ENCODE measurements at places on chromosomes 4 and X. TPM values are rescaled to one million over a fixed set of nuclear protein-coding genes. Genes with fewer than 3 reads are reported as not detected.

DNA sequence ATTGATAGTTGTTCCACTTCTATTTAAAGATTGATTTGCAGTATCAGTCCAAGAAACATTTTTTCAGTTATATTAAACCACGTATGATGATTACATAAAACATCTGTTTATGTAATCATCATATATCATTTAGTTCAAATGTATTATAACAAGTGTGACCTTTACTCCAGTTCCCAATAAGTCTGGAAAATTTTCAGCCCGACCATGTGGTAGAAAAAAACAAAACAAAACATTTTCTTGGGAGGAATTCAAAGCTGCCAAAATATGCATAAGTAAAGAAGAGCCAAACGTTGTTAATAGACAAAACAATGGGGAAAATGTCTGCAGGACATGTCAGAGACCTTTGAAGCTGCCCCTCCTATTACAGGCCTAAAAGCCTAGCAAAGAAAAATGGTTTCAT, 709.1 kb downstream of the FAT4 start:
- DNase-seq, result no peak

CWH43 gene
- polyA plus RNA-seq, result not detected

DNA sequence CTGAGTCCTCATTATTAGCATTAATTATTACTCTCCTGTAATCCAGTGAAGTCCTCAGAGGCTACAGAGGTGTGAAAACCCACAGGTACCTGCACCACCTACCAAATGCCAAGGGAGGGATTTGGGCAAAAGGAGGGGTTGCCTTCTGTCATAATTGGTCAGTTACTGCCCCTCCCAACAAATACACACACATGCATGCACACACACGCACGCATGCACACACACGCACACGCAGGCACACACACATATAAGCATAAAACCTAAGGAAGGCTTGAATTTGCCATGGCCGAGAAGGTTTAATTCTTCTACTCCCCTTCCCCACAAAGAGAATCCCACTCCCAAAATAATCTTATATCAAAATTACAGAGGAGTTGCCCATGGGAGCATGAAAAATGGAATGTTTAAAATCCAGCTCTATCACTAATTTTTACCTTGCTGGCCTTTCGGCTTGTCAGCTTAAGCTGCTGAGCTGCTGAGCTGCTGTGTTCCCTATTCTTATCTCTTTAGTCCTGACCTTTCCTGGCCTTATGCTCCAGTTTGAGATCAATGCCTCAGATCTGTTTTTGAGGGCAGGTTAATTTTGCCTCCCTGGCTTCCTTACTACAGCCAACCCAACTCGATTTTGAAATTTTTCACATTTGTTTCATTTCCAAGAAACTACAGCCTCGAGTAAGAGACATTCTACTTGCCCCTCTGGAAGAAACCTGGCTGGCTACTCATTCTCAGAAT, 95.0 kb downstream of the CAMK2D start:
- no peak for DNase-seq

- no peak for DNase-seq
Observed at GRCh38 chr4:41741354-41741753, 7.2 kb downstream of the PHOX2B start.

GPC3 gene
- polyA plus RNA-seq, result 0.80 TPM

- DNase-seq, result no peak
Observed at GRCh38 chr4:84495118-84495793, 3.8 kb downstream of the NKX6-1 start.

GRCh38 chrX:106331606-106332005, 163.5 kb downstream of the PWWP3B start:
- no peak for DNase-seq

- no peak for DNase-seq
Observed at GRCh38 chr4:99655308-99656081, 2.1 kb downstream of the C4orf54 start.

DNA sequence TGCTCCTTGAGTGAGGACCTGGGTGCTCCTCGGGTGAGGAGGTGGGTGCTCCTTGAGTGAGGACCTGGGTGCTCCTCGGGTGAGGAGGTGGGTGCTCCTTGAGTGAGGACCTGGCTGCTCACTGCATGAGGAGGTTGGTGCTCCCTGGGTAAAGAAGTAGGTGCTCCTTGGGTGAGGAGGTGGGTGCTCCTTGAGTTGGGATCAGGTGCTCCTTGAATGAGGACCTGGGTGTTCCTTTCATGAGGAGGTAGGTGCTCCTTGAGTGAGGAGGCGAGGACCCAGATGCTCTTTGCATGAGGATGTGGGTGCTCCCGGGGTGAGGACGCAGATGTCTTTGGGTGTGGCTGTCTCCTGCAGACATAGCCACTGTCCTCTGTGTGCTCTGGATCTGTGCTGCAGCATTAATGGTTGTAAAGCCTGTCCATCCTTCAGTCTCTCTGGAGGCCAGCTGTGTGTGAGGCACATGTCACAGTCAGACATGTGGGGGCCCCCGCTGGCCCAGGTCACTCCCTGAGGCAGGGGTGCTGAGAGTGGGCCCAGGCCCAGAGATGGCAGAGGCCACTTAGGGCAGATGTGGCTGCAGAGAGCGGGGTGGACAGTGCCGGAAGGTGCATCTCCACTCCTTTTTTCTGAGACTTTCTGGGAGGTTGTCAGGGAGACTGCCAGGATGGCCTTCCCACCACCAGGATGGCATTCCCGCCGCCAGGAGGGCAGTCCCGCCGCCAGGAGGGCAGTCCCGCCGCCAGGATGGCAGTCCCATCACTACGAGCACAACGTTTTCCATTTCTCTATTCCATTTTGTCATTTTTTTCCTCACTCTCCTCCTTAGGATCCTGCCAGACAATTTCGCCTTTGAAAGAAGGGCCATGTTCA, 101.8 kb downstream of the HMX1 start:
- DNase-seq, result peak; percentile 9

DNA sequence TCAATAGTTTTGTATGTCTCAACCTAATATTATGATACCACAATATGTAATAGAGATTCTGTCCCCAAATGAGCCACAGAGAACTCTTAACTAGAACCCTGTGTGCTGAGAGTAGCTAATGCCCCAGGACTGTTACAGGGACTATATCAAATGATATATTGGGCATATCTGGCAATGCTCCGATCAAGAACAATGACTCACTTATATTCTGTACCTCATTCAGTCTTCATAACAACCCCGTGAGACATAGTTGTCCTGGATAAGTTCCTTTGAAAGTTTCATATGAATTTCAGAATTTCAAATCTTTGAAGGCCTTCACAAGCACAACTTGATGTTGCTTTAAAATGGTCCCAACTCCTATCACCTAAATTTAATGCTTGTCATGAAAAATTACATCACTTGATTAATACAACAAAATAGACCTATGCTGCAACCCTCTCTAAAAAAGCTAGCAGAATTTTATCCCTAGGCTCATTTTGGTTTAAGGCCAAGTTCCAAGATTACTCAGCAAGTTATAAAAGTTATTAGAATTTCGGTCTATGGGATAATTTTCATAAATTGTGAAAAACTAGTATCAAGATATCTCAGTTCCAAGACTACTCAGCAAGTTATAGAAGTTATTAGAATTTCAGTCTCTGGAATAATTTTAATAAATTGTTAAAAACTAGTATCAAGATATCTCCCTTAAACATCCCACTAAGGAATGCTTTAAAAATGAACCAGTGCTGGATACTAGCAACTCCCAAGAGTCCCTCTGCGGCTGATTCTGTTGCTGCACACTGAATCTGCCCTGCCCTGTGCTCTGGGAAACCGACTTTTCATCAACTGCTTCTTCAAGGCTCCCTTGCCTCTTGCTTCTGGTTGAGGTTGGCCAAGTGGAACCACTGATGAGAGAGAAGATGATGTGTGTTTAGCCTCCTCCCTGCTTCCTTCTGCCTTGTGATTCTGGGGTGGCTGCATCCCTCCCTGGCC, 6.0 kb upstream of the ANXA3 start:
- DNase-seq, result no peak

- no peak for DNase-seq
Observed at GRCh38 chr4:115042496-115042895, 70.9 kb downstream of the NDST4 start.

MAGEA11 gene
- polyA plus RNA-seq, result not detected

DNA sequence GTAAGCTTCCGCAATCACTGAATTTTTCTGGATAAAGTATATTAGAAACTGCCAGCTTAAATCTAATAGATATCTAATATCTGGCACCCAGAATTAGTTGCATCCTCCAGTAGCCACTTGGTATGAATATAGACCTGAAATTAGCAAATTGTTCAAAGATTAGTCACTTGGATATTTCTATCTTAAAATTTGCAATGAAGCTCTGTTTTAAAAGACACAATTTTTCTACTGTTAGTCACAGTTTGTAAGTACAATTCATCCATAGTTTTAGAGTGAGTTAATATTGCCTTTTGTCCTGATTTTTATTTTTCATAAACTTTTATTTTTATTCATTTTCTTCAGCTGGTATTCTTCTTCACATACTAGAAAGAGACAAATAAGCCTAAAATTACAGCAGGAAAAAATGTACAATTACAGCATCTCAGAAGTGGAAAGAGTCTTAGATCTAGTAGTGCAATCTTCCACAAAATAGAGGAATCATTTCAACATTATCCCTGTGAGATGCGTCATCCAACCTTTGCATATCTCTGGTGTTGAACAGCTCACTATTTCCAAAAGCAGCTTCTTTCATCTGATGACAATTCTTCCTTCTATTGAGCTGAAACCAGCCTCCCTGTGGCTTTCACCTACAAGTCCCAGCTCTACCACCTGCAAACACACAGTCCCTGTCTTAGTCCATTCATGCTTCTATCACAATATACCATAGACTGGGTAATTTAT, 190.0 kb upstream of the AR start:
- DNase-seq, result no peak

MAGEB1 gene
- polyA plus RNA-seq, result not detected

GRCh38 chr4:16090096-16090705, 6.4 kb upstream of the PROM1 start:
- DNase-seq, result no peak

FGF2 gene
- 1.3 TPM for polyA plus RNA-seq

DNA sequence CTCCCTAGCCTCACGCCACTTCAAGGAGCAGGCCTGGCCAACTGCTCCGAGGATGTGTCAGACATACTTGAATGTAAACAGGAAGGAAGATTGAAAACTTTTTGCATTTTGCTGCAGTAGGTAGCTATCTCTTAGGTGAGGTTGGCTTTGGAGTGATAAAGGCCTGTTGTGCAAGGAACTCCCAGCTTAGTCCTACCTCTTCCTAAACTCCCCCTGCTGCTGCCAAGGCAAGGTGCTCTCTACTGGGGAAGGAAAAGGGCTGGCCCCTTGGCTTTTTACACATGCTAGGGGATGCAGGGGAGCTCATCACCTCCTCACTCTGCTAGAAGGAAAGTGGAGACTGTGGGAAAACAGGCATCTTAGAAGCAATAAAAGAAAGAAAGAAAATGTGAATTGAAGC, 10.7 kb upstream of the BRS3 start:
- DNase-seq, result no peak

EDA gene
- polyA plus RNA-seq, result 0.66 TPM

GRCh38 chr4:109559625-109559982, 442 bp upstream of the MCUB start:
- DNase-seq, result peak; percentile 54

- DNase-seq, result no peak
Observed at GRCh38 chr4:186345184-186345583, 79.2 kb downstream of the F11 start.

FGD1 gene
- polyA plus RNA-seq, result 0.40 TPM

TNMD gene
- 0.06 TPM for polyA plus RNA-seq

GRCh38 chr4:90614371-90614770, 487.2 kb downstream of the CCSER1 start:
- no peak for DNase-seq

ASB12 gene
- 5.7 TPM for polyA plus RNA-seq

RAB40AL gene
- polyA plus RNA-seq, result not detected

PLP1 gene
- 0.70 TPM for polyA plus RNA-seq

- DNase-seq, result no peak
Observed at GRCh38 chr4:5822619-5823018, 70.3 kb downstream of the CRMP1 start.

TDO2 gene
- not detected for polyA plus RNA-seq

DNA sequence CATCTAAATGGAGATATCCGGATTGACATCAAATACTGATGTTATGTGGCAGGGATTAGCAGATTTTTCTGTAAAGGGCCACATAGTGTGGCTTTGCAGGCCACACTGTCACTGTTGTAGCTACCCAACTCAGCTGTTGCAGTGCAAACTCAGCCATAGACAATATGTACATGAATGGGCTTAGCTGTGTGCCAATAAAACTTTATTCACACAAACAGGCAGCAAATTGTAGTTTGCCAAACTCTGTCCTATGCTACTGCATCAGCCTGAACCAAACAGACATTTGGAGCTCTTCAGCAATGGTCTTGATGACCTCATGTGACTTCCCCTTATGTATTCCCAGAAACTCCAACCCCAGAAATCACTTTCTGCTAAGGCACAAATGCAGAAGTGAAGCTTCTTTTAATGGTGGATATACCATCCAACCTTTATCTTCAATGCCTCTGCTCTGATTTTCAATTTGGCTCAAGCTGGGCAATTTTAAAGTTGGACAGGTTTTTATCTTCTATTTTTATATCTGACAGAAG, 18.4 kb upstream of the TRPC5OS start:
- no peak for DNase-seq

- no peak for DNase-seq
Observed at GRCh38 chr4:145679991-145680455, at the start of gene C4orf51. C4orf51 (plus strand) TSS chr4:145680146; CDS start chr4:145680204, 58 bp downstream.

DNA sequence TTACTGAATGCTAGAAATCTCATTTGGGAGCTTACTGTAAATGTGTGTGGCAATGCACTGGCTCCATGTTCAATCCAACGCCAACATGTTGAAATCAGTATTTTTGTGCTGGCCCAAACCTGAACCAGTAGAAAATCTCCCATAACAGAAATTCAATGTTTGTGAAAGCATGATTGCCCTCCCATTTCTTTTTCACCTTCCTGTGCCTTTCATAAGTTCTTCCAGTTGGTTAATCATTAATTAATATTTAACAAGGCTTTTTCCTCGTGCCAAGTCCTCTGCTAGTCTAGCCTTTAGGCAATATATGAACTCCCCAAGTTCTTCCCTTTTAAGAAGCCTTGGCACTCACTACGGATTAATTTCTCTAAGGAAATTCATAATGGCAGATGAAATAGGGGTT, 1.3 kb upstream of the PLS3 start:
- no peak for DNase-seq

GRXCR1 gene
- polyA plus RNA-seq, result not detected

TMEM165 gene
- polyA plus RNA-seq, result 39.3 TPM

XAGE1A gene
- polyA plus RNA-seq, result not detected

DNA sequence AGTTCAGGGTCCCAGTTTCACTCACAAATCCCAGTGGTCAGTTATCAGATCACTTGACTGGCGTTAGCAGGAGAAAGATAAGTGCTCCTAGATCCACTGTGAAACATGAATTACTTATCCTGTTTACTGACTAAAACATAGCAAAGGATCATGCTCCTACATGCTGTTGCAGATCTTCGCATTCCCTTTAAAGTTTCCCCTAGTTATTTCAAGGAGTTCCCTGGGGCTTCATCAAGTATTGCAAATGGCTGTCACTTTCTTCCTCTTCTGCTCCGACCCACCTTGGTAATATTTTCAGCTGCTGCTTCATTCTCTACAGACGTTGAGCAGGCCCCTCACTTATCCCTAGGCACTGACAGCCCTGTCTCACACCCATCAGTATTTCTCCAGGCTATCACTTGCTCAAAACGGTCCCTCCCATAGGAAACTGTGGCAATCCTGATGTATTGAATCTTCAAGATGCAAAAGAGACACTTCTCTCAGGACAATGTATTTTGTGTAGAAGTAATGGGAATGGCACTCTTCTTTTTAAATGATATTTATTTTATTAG, 466.0 kb downstream of the INPP4B start:
- DNase-seq, result no peak

SSX2B gene
- polyA plus RNA-seq, result not detected

All from psoas muscle (tissue), 8 donors.